Mesenteric fat pad (tissue), 1 donor: ENCODE measurements at places on chromosomes 2 and 18. TPM values are rescaled to one million over a fixed set of nuclear protein-coding genes. Genes with fewer than 3 reads are reported as not detected.

DNA sequence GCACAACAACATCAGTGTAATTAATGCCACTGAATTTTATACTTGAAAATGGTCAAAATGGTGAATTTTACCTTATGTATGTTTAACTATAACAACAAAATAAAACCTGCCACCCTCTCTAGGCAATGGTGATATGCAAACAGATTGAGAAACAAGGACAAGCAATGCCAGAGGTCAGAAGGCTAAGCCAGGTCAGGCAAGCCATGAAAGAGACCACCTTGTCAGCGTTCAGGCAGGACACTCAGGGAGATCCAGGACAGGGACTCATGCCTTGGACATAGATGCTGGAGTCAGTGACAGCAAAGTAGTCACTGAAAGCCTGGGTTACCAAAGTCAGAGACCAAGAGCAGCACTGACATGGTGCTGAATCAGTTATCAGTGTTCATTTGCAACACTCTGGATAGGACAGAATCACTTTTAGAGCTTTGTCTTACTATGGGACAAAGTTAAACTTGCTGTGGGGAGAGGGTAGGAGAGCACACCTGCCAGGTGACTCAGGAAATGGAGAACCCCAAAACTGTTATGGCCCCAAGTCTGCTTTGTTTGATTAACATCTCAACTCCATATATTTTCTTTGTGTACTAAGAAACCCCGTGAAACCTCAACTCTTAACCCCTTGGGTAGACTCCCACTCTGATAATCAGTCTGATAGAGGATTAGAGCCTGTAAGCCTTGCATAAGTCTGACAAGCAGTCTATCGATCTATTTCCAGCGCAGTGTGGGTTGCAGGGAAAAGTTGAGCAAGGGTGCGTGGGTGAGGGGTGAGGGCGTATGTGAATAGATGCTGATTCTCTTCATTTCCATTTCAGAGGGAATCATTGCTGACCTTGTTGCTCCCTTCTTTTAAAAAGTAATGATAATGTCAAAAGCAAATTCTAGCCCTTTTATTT, 48.7 kb upstream of the ZNF385B start:
- no peak for DNase-seq

- DNase-seq = no peak
These were observed 59.8 kb upstream of the RIT2 start for GRCh38 chr18:43175257-43175656.

- DNase-seq = no peak
These were observed 32.2 kb downstream of the GPR39 start for GRCh38 chr2:132448771-132449170.

IL1A gene
- not detected for total RNA-seq

GAL3ST2 gene
- total RNA-seq = not detected
